ENCODE measurements at places on chromosomes 4 and X.

DNA sequence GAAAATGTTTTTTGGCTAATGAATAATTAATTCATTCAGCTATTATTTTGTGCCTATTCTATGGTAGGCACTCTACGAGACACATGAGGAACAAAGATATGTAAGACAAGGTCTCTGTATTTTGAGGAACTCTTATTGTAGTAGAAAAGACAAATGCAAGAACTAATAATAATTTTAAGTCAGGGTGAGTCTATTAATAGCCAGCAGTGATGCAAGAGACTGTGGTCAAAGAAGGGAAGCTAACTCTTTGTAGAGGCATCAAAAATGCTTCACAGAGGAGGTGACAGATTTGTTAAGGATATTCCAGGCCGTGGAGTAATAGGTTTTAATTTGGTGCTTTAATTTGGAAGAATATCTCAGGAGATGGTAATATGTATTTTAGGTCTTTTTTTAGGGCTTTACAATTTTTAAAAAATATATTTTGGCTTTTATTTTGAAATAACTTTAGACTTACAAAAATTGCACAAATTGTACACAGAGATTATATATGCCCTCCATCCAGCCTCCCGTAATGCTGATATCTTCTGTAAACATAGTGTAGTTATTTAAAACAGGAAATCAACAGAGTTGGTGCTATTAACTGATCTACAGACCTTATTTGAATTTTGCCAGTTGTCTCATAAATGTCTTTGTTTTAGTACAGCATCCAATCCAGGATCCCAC is 48.1 kb downstream of the DCLK2 start:
- DNase-seq, result no peak

DNA sequence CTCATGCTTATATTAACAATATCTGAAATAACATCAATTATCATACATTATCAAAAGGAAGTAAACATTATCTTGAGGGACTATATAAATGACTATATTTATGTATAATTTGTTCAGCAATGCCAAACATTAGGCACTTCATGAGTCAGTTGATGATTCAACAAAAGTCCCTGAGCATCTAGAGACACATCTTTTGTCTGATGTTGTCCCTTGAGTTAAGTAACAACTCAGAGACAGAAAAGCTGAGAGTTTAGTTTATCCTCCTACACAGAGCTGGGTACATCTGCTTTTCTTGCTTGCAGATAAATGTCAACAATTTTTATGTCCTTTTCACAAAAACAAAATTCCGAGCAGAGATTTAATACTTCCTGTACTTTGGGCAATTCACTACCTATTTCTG is 311.1 kb downstream of the INPP4B start:
- no peak for DNase-seq

- no peak for DNase-seq
Measured at GRCh38 chrX:133921764-133922389, 63.5 kb downstream of the GPC3 start.

DNA sequence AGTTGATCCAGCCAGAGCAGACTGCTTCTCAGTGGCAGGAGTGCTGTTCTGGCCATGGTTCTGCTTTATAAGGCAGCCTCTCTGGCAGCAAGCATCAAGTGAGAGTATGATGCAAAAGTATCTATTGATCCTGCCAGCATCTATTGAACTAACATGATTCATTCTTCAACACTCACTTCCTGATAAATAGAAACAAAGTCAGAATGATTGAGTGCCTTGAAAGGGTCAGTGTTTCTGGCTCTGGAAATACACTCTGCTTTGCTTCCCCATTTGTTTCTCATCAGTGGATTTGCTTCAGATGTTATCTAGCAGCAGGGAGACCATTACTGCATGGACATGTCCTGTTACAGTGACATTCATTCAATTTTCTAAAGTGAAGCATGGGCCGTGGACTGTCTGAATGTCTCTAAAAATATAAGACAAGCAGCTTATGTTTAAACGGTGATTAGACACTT is 66.2 kb upstream of the FRAS1 start:
- DNase-seq, result no peak

GRCh38 chrX:150692831-150693724 is at the start of gene MTMR1:
Gene MTMR1 (plus strand): TSS chrX:150693396. CDS start chrX:150693531, 135 bp downstream.
- no peak for DNase-seq

- DNase-seq, result no peak
Measured at GRCh38 chr4:13778367-13778766, 150.8 kb upstream of the BOD1L1 start.

- no peak for DNase-seq
Measured at GRCh38 chr4:109435635-109436034, 2.0 kb downstream of the SEC24B start.

GRCh38 chr4:141388481-141388880 is 167.8 kb downstream of the ZNF330 start:
- peak; percentile 54 for DNase-seq

GRCh38 chrX:14920196-14920595 is 47.0 kb downstream of the MOSPD2 start:
- DNase-seq, result no peak

- DNase-seq, result no peak
Measured at GRCh38 chrX:129788527-129788926, 8.8 kb downstream of the SASH3 start.

- DNase-seq, result no peak
Measured at GRCh38 chr4:107818301-107818910, 6.3 kb upstream of the SGMS2 start.

DNA sequence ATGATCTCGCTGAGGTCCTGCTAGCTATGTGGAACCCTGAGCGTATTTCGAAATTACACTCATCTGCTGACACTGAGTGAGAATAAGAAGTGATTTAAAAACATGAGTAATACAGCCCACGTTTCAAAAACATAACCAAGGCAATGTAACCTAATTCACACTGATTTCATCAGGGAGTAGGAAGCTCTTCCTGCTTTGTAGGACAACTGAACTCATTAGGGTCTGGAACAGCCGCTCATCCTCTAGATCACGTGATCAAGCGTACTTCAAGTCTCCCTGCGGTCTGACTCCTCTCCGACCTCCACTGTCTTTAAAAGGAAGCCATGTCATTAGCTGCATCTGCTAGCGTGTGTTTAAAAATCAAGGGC is 138.0 kb downstream of the NSUN7 start:
- DNase-seq, result no peak

- DNase-seq, result no peak
Measured at GRCh38 chr4:2365913-2366210, 52.6 kb downstream of the ZFYVE28 start.

DNA sequence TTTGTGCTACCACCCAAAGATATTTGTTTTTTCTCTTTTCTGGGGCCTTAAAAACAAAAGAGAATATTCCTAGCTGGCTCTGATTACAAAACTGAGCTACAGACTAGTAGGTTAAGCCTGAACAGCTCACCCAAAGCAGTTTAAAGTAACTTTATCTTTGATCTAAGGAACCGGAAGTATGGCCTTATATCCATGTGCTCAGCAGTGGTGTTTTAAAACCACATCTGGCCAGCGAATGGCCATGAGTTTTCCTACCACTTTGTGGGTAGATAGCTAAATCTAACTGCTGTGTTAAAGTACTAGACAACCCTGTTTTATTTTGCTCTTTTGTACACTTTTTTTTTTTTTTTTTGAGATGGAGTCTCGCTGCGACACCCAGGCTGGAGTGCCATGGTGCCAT is 24.6 kb downstream of the ADGRG4 start:
- no peak for DNase-seq

GRCh38 chrX:111165902-111166301 is 69.9 kb downstream of the PAK3 start:
- DNase-seq, result no peak

DNA sequence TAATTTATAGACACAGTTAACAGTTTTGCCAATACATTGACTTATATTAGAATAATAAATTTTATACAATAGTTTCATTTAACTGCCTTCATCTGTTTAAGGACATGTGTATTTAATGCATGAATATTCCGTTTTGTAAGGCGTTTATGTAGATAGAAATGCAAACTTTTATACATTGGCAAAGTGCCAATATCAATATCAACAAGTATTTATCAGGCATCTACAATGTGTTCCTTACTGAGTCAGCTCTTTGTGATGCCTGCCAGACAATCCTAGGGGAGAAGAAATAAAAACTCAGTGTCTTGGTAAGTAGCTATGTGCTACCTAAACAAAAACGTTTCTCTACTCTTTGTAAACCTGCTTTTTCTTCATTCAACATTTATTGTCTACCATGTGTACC is 1142.2 kb downstream of the C4orf33 start:
- no peak for DNase-seq

- DNase-seq, result no peak
Measured at GRCh38 chr4:104163820-104164219, 330.9 kb downstream of the CXXC4 start.

DNA sequence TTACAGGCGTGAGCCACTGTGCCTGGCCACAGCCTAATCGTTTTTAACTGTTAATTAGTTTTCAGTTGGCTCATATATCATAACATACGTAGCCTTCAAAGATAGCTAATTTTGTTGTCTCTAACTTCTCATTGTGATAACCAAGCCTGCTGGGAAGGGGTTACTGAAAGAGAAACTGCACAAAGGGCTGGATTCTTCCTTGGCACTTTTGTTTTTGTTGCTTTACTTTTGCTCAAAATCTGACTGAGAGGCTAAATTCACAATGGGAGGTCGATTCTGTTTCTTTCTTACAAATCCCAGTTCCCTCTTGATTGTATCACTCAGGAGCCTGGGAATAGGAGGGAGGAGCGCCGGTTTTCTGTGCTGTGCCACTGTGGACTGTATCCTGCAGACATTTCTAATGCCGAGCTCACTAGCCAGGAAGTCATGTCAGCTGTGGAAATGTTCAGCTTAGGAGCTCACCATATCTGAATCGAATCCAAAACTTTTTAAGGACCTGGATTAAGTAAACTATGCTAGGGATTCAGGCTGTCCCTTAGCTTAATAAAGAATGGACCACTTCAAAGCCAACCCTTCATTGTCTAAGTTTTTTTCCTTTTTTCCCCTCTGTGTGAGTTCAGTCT is 120.5 kb upstream of the FAT1 start:
- no peak for DNase-seq

DNA sequence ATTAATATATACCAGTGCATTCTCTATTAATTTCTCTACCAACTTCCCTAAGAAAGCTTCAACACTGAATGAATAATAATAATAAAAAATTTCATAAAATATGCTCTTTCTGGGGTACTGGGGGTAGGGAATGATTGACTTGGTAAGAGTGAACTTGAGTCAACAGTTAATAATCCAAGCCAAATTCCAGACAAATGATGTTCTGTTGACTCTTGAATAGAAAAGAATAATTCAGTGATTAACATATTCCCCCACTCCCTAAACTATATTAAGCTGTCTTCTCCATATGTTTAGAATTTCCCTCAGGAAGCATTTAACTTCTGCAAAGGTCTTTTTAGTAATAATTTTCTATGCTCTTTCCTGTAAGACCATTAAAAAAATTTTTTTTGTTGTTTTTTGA is 12.3 kb downstream of the PGRMC2 start:
- no peak for DNase-seq

- DNase-seq, result no peak
Measured at GRCh38 chr4:150822407-150822806, 192.7 kb downstream of the LRBA start.

- peak; percentile 44 for DNase-seq
Measured at GRCh38 chr4:140884431-140885058, 128.4 kb upstream of the TBC1D9 start.

- no peak for DNase-seq
Measured at GRCh38 chr4:110878413-110878812, 255.5 kb upstream of the PITX2 start.

DNA sequence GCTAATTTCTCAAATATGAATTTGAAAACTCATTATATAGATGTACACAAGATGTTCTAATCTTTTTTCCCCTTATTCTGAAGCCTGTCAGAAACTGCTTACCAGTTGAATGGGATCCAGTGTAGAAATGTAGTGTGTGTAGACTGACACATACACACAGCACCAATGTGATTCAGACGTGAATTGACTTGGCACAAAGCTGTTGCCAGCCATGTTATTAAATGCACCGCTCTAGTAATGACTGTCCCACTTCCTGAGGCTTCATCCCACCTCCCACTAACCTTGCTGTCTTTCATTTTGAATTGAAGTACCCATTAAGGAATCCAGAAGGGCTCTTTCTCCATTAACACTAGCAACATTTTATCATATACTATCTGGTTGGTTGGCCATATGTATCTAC is 146.6 kb downstream of the PPA2 start:
- DNase-seq, result no peak

GRCh38 chr4:40599431-40599830 is 30.2 kb downstream of the RBM47 start:
- DNase-seq, result no peak

- no peak for DNase-seq
Measured at GRCh38 chr4:169017971-169018370, 7.9 kb upstream of the CBR4 start.

DNA sequence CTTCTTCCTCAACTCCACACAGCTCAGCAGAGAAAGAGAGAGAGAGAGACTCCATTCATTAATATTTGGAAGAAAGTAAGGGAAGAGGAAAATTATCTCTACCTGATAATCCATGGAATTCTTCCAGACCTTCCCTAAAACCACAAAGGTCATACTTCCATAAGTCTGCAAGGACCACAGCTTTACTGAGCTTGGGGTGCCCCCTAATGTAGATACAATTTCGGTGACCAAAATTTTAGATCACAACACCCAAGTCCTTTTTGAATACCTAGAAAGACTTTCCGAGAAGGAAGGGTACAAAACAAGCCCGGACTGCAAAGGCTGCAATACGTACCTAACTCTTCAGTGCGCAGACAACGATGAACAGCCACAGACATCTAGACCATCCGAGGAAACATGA is 523.9 kb downstream of the GLUD2 start:
- DNase-seq, result no peak

- no peak for DNase-seq
Measured at GRCh38 chr4:7126981-7127380, 59.1 kb upstream of the GRPEL1 start.

GRCh38 chr4:6896035-6896434 is 13.6 kb upstream of the TBC1D14 start:
- no peak for DNase-seq

GRCh38 chrX:139559383-139560042 is 29.0 kb downstream of the F9 start:
- peak; percentile 20 for DNase-seq

All from AG09319 (cell line).